CD4-positive, alpha-beta T cell (primary cell): ENCODE measurements at places on chromosomes 6 and 20. TPM values are rescaled to one million over a fixed set of nuclear protein-coding genes. Genes with fewer than 3 reads are reported as not detected.

EDN3 gene
- 1.4 TPM for total RNA-seq

SIRPA gene
- 0.60 TPM for total RNA-seq

FHL5 gene
- total RNA-seq = not detected

LKAAEAR1 gene
- total RNA-seq = 0.39 TPM

DSP gene
- total RNA-seq = 0.14 TPM

ACTR5 gene
- 11.9 TPM for total RNA-seq

CST3 gene
- total RNA-seq = 21.8 TPM

ISM1 gene
- 0.87 TPM for total RNA-seq

HLA-DRA gene
- total RNA-seq = 51.0 TPM

SCP2D1 gene
- total RNA-seq = not detected

ATP6V1G2 gene
- 3.3 TPM for total RNA-seq

RNF182 gene
- 0.11 TPM for total RNA-seq

CEP85L gene
- total RNA-seq = 80.7 TPM

LPIN3 gene
- 1.9 TPM for total RNA-seq

RTN4IP1 gene
- 2.5 TPM for total RNA-seq

TCFL5 gene
- 6.3 TPM for total RNA-seq

LY6G6C gene
- total RNA-seq = not detected

C20orf144 gene
- 0.19 TPM for total RNA-seq

GINS1 gene
- 0.17 TPM for total RNA-seq

FAM83C gene
- not detected for total RNA-seq

ROS1 gene
- total RNA-seq = not detected

GPR6 gene
- not detected for total RNA-seq

NXT1 gene
- 57.1 TPM for total RNA-seq

EYS gene
- not detected for total RNA-seq

ABHD16B gene
- total RNA-seq = not detected

PACRG gene
- 0.66 TPM for total RNA-seq

CD40 gene
- total RNA-seq = 1.0 TPM

DLK2 gene
- total RNA-seq = 0.19 TPM

PTCRA gene
- total RNA-seq = not detected

SEMG1 gene
- total RNA-seq = not detected

RIPOR2 gene
- 123 TPM for total RNA-seq

BCAS1 gene
- total RNA-seq = 0.27 TPM

SLC35D3 gene
- total RNA-seq = not detected

VWA7 gene
- 1.7 TPM for total RNA-seq

ADGRB3 gene
- total RNA-seq = not detected

SLPI gene
- total RNA-seq = not detected

NOTCH4 gene
- total RNA-seq = 0.47 TPM

OR2H1 gene
- not detected for total RNA-seq

POM121L2 gene
- total RNA-seq = not detected

SOD2 gene
- total RNA-seq = 195 TPM

MAFB gene
- 3.7 TPM for total RNA-seq

PXDC1 gene
- 0.17 TPM for total RNA-seq

BEND3 gene
- total RNA-seq = 0.92 TPM

KIAA1755 gene
- not detected for total RNA-seq

FOXO3 gene
- 25.3 TPM for total RNA-seq

CALHM6 gene
- 3.0 TPM for total RNA-seq

RBM24 gene
- 0.33 TPM for total RNA-seq

RBM39 gene
- total RNA-seq = 1,091 TPM

PROKR2 gene
- total RNA-seq = not detected

HFE gene
- total RNA-seq = 0.28 TPM

ARMC12 gene
- 1.9 TPM for total RNA-seq

COL19A1 gene
- total RNA-seq = not detected

SGK2 gene
- total RNA-seq = 0.38 TPM

AP5S1 gene
- 6.0 TPM for total RNA-seq

SLC16A10 gene
- total RNA-seq = 13.8 TPM

OSER1 gene
- 172 TPM for total RNA-seq

SLC22A7 gene
- total RNA-seq = not detected

CGA gene
- total RNA-seq = not detected
